BE2C (cell line): ENCODE measurements at places on chromosomes 7 and 10.

- DNase-seq, result no peak
Measured at GRCh38 chr10:88730864-88731263, 24.8 kb downstream of the LIPK start.

DNA sequence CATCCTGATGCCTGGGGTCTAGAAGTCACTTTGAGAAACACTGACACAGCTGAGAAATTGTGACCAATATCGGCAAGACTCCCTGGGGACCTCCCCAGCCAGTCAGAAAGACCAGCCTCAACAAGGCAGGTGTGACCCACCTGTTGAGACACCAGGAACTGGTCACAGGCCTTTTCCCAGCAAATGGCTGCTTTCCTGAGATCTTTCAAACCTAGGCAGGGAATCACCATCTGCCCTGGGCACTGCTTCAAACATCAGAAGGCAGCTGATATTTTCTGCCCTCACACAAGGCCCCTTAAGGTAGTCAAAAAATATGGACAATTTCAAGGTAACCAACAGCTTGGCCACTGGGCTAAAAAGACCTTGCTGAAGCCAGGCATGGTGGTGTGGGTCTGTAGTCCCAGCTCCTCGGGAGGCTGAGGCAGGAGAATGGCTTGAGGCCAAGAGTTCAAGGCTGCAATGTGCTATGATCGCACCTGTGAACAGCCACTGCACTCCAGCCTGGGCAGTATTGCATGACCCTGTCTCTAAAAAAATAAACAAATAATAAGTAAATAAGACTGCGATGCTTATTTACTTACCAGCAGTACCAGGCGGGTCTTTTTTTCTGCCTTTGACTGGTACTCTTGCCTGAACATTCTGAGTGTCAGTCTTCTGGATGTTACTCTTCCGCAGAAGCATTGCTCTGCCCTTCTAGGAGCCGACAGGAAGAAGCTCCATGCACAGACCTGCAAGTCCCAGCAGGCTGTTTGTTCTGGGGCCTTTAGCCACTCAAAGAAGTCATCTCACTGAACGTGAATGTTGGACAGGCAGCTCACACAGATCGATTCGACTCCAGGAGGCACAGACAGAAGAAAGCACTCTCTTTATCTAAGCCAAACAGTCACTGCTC, 59.7 kb downstream of the SORBS1 start:
- DNase-seq, result no peak

DNA sequence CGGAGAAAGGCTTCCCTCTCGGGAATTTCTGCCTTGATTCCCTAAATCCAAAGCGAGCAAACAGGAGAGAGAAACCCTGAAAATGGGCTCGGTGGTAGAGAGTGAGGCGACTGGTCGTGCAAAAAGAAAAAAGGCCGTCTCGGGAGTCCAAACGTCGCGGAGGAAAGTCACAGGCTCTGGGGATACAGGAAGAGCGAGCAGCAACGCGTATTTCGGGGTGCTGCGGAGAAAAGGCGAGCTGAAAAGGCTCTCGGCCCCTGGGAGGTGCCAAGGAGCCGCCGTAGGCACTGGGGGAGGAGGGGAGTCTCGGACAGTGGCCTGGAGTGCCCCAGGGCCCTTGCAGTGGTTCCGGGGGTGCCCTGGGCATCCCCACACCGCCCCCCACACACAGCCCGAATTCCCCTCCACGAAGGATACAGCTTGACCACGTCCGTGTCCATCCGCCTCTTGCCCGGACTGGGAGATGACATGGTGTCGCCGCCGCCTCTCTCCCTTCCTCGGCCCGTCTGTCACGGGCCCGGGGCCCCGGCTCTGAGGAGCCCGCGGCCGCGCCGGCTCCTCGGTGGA, 591 bp downstream of the UBE2H start:
- peak; percentile 27 for DNase-seq

DNA sequence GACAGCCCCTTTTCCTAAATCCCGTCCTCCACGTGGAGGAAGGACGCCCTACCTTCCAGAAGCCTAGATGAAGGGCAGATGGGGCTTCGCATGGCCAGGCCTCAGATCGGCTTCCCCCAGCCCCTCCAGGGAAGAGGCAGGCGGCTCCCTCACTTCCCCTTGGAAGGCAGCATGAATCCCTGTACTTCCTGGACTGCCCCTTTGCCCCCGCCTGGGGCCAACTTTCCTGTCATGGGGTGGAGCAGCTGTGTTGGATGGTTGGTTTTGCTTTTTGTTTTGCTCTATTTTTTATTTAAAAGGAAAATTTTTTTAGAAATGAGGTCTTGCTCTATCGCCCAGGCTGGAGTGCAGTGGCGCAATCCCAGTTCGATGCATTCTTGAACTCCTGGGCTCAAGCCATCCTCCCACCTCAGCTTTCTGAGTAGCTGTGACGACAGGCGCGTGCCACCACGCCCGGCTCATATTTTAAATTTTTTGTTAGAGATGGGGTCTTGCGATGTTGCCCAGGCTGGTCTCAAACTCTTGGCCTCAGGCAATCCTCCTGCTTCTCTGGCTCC, 27.2 kb downstream of the GTF2IRD1 start:
- DNase-seq, result peak; percentile 30
